NCI-H345 (cell line): ENCODE measurements at places on chromosomes 6 and 20.

GRCh38 chr20:33284284-33284683 lies 1.3 kb downstream of the BPIFB1 start:
- DNase-seq: no peak

DNA sequence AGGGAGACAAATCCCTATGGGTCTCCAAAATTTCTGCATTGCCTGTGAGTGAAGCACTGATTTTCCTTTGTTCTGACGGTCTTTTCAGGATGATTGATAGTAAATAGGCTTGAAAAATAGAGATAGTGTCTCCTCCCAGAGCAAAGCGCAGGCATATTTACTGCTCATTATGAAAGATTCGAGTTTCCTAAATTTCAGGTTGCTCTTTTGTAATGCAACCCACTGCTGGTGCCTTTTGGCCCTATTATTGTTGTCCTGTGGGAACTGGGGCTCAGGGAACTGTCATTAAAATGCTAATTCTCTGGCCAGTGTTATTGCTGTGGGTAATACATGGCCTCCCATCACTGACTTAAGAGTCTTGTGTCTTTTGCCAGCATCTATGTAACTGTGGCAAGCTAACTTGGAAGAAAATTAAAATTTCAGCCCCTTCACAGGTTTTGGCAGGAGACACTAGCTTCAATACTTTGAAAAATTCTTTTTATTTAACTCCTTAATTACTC lies 754.1 kb upstream of the MAP3K7 start:
- no peak for DNase-seq

GRCh38 chr6:19662911-19663310 lies 174.3 kb upstream of the ID4 start:
- no peak for DNase-seq

- no peak for DNase-seq
These were observed 12.1 kb upstream of the REPS1 start for GRCh38 chr6:138999949-139000725.

GRCh38 chr20:53382263-53382844 lies 211.3 kb downstream of the ZNF217 start:
- no peak for DNase-seq

DNA sequence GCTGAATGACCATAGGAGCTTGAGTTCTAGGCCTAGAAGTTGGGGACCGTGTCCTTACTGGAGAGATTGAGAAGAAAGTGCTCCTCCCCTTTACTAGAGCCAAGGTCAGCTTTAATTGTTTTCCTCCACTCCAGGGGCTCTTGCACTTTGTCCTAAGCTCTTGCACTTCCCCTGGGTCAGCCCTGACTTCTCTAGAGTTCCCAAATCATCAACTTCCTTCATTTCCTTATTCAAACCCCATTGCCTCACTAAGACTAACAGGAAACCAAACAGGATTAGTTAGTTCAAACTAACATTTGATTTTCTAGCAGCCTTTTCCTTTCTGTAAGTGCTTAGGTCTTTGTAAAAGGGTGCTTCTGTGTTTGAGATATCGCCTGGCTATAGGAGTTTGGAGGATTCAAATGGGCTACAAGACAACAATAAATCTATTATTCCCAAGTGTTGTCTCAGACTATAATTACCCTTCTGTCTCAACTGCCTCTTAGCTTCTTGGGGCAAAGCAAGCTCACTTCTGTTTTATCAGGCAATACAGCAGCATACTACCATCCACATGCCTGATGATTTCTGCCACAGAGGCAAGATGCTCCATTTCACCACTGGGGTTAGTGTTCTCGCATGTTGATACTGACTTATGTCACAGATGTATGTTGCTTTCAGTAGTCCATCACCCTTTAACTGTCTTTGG lies 12.8 kb upstream of the DTNBP1 start:
- DNase-seq: no peak

- no peak for DNase-seq
These were observed 24.8 kb downstream of the MTCL3 start for GRCh38 chr6:127494240-127494767.

DNA sequence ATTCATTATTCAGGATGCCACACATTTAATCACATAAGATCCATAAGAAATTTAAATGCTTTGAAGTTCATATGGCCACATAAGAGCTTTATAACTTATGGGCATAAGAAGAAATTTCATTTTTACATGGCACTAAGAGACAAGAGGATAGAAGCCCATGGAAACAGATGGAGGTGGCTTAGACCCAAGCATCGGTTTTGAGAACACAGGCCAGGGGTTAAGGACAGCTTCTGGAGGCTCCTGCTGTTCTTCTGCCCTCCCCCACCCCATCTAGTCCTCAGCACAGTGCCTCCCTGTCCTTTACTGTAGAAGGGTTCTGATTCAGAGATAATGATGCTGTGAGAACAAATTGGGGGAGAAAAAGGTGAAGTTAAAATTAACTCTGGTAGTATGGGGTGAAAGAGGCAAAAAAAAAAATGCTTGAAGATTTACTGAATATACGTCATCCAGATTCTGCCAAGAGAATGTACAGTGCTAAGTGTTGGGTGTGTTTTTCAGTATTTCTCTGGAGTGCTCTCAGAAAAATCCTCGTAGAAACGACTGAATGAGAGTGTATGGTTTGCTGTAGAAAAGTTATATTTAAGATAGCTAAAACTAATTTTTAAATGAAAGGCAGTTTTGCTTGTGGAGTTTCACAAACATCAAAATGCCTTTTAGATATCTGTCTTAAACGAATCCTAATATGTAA lies 539.7 kb downstream of the QKI start:
- no peak for DNase-seq

- DNase-seq: no peak
These were observed 11.5 kb downstream of the FILIP1 start for GRCh38 chr6:75481936-75482593.

GRCh38 chr6:37393381-37393929 lies 39.6 kb upstream of the CMTR1 start:
- DNase-seq: no peak

DNA sequence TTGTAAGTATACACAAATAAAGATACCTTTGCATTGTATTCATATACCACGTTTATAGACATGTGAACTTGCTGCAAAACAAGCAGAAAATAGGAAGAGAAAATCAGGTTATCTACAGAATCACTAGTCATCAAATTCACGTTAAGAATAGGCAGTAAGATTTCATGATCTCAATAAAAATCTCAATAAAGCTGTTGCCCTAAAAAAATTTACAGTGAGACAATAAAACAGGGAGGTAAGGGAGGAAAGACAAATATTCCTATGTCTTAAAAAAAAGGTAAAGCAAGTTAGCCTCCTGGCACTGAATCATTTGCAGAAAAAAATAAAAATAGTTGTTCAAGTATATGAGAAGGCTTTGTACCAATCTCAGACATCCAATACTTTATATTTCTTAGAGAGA lies 44.1 kb downstream of the GPX5 start:
- no peak for DNase-seq
